Left ventricle myocardium inferior (tissue), 1 donor: ENCODE measurements at places on chromosomes 5 and 9. TPM values are rescaled to one million over a fixed set of nuclear protein-coding genes. Genes with fewer than 3 reads are reported as not detected.

- DNase-seq: no peak
Measured at GRCh38 chr5:137656558-137656957, 79.3 kb downstream of the KLHL3 start.

DNA sequence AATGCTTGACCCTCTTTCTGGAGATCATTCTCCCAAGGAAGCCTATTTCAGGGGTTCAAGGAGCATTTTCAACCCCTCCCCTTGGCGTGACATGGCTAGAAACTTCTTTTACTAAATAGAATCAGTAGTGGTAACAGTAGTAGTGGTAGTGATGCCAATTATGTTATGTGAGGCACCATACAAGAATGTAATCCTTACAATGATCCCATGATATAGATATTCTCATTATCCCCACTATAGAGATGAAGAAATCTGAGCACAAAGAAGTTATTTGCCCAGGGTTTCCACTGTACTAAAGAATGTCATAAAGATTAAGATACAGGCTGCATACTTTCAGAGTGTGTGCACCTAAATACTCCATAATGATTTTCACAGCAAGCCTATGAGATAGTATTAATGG lies 155.4 kb upstream of the CLINT1 start:
- DNase-seq: no peak

- DNase-seq: no peak
Measured at GRCh38 chr5:120734033-120734432, 269.9 kb downstream of the PRR16 start.

The ZNG1A gene
- 14.1 TPM for total RNA-seq

DNA sequence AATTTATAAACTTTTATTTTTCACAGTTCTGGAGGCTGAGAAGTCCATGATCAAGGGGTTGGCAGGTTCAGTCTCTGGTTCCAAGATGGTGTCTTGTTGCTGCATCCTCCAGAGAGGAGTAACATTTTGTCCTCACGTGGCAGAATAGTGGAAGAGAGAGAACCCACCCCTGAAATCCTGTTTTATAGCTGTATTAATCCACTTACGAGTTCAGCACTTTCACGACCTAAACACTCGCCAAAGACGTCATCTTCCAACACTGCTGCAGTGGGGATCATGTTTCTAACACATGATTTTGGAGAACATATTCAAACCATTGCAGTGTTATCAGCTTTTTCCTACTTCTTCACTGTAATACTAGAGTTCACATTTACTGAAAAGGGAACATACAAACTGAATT lies 233.0 kb upstream of the ATP10B start:
- DNase-seq: no peak

- DNase-seq: no peak
Measured at GRCh38 chr5:150637245-150638052, 3.0 kb upstream of the SYNPO start.

DNA sequence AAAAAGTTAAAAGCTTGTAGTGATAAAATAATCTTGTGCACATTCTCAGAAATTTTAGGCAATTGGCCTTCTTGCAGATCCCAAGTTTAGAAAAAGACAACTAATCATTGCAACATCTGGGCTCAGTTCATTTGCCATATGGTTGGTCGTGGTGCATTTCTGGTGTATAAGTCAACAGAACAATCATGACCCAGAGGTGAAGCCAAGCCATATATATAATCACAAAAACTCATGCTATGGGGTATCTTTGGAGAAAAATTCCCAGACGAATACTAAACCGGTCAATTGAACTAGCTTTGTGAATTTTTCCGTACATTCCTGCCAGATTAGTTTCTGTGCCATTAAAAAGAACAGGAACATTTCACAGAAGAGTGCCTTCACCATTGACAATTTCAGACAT lies 50.3 kb downstream of the FYB1 start:
- no peak for DNase-seq

The GPR21 gene
- 0.58 TPM for total RNA-seq

GRCh38 chr9:99008203-99008602 lies 64.5 kb downstream of the COL15A1 start:
- DNase-seq: no peak

GRCh38 chr5:176577312-176578176 lies 28.4 kb downstream of the CDHR2 start:
- no peak for DNase-seq

DNA sequence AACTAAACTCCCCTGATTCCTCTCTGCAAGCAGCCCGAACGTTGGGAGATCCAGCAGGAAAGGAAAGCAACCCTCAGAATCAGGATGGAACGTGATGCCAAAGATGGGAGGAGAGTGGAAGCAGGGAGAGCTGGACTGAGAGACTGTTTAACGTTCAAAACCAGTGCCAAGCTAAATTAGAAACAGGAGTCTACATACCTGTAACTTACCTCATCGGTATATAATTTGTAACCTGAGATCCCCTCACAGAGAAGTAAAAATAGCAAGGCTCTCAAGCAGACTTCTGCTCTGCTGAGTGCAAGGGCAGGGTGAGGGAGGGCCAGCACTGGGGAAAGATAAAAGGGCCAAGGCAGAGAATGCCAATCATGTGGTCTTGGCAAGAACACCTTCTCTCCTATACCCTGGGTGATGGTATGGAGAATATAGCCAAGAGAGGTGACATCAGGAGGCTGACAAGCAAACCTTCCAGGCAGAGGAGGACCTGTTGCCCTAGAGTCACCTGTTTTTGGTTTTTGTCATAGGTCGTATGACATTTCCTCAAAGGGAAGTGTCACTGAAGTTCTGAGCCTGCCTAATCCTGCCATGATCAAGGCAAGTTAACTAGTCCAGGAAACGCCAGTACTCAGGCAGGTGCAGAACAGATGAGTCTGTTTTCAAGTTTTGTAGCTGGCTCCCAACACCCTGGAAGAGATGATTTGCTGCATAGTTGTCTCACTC lies 472.0 kb downstream of the NFIB start:
- DNase-seq: no peak

- DNase-seq: no peak
Measured at GRCh38 chr9:33952066-33952465, 96.6 kb downstream of the UBAP2 start.

DNA sequence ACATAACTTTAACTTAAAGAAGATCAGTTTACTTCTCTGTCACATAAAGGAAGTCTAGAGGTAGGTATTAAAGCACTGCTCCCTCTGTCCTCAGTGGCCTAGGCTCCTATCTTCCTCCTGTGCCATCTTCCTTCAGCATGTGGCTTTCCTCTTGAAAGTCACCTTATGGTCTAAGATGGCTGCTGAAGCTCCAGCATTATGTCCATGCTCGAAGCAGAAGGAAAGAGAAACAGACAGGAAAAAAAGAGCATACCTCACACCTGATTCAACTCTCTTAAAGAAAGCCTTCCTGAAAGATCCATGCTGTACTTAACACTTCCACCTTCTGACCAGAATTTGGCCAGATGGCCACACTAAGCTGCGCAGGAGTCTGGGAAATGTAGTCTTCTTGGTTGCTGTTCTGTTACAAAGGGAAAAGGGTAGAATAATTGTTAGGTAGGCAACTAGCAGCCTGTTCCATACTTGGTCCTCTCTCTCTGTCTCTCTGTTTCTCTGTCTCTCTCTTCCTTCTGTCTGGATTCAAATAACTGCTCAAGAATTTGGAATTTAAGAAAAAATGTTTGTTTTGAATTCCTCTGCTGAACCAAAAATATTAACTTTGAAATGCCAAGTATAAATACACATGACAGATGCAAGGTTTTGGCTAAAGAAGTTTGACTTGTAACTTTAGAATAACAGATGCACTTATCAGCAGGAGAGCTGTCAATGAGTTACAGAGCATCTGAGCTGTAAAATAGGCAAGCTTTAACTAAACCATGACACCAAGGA lies 16.0 kb downstream of the TMEM174 start:
- DNase-seq: no peak

The SLC36A2 gene
- 0.16 TPM for total RNA-seq

The ITGA2 gene
- total RNA-seq: 0.80 TPM

DNA sequence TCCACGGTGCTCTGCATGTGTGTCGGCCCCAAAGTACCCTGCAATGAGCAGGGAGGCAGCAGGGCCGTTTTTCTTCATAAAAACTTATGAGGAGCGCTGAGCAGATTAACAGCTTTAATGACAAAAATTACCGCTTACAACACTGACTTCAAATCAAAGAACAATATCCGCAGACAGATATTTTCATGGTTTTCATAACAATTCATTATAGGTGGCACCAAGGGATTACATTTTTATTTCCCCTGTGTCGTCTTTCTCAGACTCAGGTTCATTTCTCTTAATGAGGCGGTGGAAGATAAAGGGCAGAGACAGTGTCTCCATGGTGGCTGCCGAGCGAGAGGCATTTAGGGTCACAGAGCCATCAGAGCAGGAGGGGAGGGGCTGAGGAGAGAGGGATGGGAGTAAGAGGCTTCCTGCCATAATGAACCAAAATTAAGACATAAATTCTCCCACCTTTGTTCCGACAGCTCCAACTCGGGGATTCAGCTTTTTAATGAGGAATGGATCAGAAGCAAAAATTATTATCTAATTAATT lies 240.7 kb upstream of the CLINT1 start:
- DNase-seq: no peak

GRCh38 chr5:157216391-157217142 lies 35.9 kb downstream of the ITK start:
- DNase-seq: no peak

The NEUROG1 gene
- total RNA-seq: not detected

DNA sequence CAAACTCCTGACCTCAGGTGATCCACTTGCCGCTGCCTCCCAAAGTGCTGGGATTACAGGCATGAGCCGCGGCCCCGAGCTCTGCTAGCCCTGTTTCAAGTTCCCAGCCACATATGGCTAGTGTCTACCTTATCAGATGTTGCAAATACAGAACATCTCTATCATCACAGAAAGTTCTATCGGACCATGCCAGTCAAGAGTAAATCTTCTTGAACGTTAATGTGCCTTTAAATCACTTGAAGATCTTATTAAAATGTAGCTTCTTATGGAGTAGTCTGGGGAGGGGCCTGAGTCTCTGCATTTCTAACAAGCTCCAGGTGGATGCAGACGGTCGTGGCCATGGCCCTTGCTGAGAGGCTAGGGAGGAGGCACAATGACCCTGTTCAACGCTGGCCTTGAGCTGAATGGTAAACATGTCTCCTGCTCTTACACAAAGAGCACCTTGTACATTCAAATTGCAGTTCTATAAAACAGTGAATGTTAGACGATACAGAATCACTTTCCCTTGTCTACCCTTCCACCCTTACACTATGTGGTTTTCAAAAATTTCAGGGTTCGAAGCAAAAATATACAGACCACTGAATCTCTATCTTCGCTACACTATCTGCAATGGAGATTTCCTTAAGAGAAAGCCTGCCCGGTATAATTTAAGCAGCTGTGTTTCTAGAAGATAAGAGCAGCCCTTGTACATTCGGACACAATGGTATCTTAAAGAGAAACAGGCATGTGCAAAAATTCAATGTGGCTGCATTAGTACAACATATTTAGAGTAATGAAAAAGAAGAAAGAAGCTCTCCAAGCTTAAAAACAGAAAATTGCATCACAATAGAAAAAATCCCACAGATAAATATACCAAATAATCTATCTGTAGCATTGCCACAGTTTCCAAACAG lies 114.1 kb downstream of the FRMD3 start:
- no peak for DNase-seq

GRCh38 chr5:31334061-31334860 lies 140.8 kb downstream of the CDH6 start:
- no peak for DNase-seq

The HINT1 gene
- total RNA-seq: 155 TPM

GRCh38 chr5:146034127-146034526 lies 71.2 kb downstream of the PLAC8L1 start:
- DNase-seq: no peak

The DIAPH1 gene
- 53.1 TPM for total RNA-seq

The REEP2 gene
- total RNA-seq: 6.6 TPM

DNA sequence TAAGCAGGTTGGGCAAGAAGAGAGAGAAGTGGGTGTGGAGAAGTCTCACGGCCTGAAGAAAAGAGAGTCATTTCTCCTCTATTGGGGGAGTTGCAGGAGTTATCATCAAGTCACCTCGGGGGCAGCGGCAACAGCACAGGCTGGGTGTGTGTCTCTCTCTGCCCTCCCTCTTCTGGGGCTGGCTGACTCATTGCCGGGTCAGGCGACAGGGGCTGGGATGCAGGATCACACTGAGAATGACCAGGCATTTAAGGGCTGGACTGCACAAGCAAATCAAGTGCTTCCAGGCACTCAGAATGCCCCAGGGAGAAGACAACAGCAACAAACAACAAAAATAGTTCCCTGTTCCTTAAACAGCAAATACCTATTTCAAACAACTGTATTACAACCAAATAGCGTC lies 6.3 kb upstream of the EQTN start:
- no peak for DNase-seq
